ENCODE measurements at places on chromosomes 13 and 19. TPM values are rescaled to one million over a fixed set of nuclear protein-coding genes. Genes with fewer than 3 reads are reported as not detected.

Gene TEX29
- total RNA-seq, result 0.73 TPM

DNA sequence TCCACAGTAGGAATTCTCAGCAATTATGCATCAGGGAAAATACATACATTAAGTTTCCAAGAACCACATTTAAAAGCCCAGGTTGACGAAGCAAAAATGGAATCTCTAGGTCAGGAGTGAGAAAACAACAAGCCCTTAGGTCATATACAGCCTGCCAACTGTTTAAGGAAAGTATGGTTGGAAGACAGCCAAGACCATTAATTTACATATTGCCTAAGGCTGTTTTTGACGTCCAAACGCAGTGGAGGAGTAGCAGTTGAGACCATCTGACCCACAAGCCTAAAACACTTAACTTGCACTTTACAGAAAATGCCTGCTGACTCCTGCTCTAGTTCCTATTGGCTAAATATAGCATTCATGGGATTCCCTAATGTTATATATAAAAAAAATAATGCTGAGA, 299.0 kb downstream of the ITGBL1 start:
- no peak overlapping the region for H3K4me3 ChIP-seq
- H3K27me3 ChIP-seq, result peaks cover 8% of the 10 kb centered on the region
- no peaks in the 10 kb centered on the region for H3K4me1 ChIP-seq
- no peak overlapping the region for H3K27ac ChIP-seq
- DNase-seq, result no peak

DNA sequence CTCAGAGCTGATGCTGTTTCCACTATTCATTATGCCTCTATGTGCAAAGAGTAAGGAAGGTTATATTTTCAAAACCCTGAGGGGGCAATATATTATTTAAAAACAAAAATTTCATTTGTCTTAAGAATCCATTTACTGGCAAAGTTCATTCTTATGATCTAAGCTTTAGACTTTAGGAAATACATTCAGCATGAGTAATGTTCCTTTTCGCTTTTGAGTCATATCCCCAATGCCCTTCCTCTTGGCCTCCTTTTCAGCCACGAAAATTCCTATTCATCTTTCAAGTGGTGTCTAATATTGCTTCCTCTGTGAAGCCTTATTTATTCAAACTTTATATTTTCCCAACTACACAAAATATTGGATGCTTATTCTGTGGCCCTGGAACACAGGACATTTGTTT, 1317.0 kb downstream of the PCDH9 start:
- no peak overlapping the region for H3K27ac ChIP-seq
- H3K4me1 ChIP-seq, result no peaks in the 10 kb centered on the region

Gene ZNF793
- total RNA-seq, result 2.1 TPM

DNA sequence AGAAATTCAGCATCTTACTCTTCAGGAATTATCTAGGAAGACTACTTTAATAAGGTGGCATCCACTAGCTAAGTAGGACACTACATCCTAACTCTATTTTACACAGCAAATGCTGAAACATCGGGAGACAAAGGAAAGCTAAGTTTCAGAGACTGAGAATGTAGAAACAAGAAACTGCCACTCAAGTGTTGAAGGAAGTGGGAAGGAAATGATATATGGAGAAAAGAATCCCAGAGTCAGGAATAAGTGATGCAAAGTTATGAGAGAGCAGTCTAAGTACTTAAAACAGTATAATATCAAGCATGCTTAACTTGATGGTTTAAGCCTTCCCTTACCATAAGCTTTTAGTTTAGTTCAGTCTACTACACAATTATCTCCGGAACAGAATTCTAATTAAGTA, 52.4 kb downstream of the RBM26 start:
- no peak overlapping the region for H3K27ac ChIP-seq
- no peaks in the 10 kb centered on the region for H3K27me3 ChIP-seq
- DNase-seq, result no peak
- H3K4me1 ChIP-seq, result no peaks in the 10 kb centered on the region

DNA sequence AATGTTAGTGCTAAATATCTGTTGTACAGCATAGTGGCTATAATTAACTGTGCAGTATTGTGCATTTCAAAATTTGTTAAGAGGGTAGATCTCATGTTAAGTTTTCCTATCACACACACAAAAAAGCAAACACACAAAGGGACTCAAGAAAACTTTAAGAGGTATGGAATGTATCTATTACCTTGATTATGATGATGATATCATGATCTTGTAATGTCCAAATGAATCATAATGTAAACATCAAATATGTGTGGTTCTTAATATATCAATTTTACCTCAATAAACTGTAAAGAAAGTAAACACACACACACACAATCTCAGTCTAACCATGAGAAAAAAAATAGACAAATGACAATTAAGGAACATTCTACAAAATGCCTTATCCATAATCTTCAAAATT, 934.6 kb downstream of the SLITRK1 start:
- no peak for DNase-seq
- no peaks in the 10 kb centered on the region for H3K36me3 ChIP-seq
- H3K4me1 ChIP-seq, result no peaks in the 10 kb centered on the region
- no peaks in the 10 kb centered on the region for H3K27me3 ChIP-seq
- H3K4me3 ChIP-seq, result no peak overlapping the region

Gene KLK10
- total RNA-seq, result not detected

DNA sequence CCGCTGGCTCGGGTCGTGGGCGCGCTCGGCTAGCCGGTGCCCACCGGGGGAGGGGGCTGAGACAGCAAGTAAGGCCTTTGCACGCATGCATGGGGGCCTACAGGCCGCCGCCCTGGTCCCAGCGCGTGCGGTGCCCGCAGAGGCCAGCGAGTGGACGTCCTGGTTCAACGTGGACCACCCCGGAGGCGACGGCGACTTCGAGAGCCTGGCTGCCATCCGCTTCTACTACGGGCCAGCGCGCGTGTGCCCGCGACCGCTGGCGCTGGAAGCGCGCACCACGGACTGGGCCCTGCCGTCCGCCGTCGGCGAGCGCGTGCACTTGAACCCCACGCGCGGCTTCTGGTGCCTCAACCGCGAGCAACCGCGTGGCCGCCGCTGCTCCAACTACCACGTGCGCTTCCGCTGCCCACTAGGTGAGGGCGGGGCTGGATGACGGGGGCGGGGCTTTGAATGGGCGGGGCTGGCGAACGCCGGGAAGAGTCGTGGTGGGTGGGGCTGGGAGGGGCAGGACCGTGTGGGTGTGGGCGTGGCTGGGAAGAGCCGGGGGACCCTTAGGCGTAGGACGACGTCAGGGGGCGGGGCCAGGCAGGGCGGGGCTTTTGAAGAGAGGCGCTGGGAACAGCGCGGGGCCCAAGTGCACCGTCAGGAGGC, 2.1 kb downstream of the CILP2 start:
- DNase-seq, result peak; percentile 73
- H3K27me3 ChIP-seq, result peaks cover 22% of the 10 kb centered on the region
- H3K4me3 ChIP-seq, result peak overlapping the region; percentile 43
- H3K36me3 ChIP-seq, result no peaks in the 10 kb centered on the region
- H3K27ac ChIP-seq, result no peak overlapping the region
- H3K4me1 ChIP-seq, result peaks cover 27% of the 10 kb centered on the region

GRCh38 chr19:54343868-54344267, 4.9 kb upstream of the LILRA4 start:
- no peak for DNase-seq
- H3K4me3 ChIP-seq, result no peak overlapping the region
- H3K36me3 ChIP-seq, result no peaks in the 10 kb centered on the region
- peaks cover 38% of the 10 kb centered on the region for H3K27me3 ChIP-seq
- peaks cover 3% of the 10 kb centered on the region for H3K4me1 ChIP-seq
- no peak overlapping the region for H3K27ac ChIP-seq

GRCh38 chr19:55619286-55619685, 5.1 kb downstream of the ZNF784 start:
- H3K27ac ChIP-seq, result no peak overlapping the region
- DNase-seq, result no peak
- H3K4me3 ChIP-seq, result no peak overlapping the region

- DNase-seq, result no peak
- H3K4me1 ChIP-seq, result no peaks in the 10 kb centered on the region
- H3K4me3 ChIP-seq, result no peak overlapping the region
- no peak overlapping the region for H3K27ac ChIP-seq
- peaks cover 25% of the 10 kb centered on the region for H3K27me3 ChIP-seq
Observed at GRCh38 chr19:51664131-51664530, 17.5 kb upstream of the SIGLEC14 start.

Gene ISYNA1
- 16.7 TPM for total RNA-seq

GRCh38 chr19:17517898-17518297, 6.4 kb downstream of the PGLS start:
- DNase-seq, result no peak
- H3K4me3 ChIP-seq, result no peak overlapping the region
- no peak overlapping the region for H3K27ac ChIP-seq
- peaks cover 32% of the 10 kb centered on the region for H3K36me3 ChIP-seq
- no peaks in the 10 kb centered on the region for H3K27me3 ChIP-seq
- peaks cover 15% of the 10 kb centered on the region for H3K4me1 ChIP-seq

Gene ZNF610
- 1.4 TPM for total RNA-seq

Gene KLK14
- not detected for total RNA-seq

DNA sequence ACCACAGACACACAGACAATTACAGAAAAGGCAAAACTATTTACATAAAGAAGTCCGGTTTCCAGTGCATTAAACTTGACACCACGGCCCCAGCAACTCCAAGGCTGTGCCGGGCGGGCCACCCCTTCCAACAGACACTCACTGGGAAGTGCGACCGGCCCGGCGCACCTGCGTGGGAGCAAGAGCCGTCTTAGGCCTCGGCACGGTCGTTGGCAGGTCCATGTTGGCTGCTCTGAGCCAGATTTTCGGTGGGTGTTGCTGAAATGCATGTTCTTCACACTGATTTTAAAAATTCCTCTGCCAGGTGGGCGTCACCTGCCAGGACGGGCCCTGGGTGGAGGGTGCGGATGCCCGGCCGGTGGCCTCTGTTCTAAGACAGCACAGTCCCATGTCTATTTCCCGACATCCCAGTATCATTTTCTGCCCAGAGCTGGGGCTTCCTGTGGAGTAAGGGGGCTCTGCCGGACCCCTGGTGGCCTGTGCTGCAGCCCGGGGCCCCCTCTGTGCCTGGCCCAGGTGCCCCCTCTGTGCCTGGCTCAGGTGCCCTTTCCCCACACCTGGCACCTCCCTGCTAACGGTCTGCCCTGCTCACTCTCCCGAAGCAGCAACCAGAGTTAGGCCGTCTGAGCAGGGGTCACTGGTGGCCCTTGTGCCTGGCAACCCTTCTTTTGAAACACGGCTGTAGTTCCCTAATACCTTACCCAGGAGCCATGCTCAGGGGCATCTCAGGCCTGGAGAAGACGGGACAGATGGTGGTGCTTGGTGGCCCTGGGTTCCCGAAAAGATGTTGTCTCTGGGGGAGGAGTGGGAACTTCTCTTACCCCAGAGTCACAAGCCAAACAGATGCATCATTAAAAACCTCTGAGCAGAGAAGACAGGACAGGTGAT, 9.2 kb downstream of the TMEM255B start:
- H3K4me1 ChIP-seq, result peaks cover 12% of the 10 kb centered on the region
- H3K27ac ChIP-seq, result no peak overlapping the region
- DNase-seq, result no peak
- no peaks in the 10 kb centered on the region for H3K36me3 ChIP-seq

DNA sequence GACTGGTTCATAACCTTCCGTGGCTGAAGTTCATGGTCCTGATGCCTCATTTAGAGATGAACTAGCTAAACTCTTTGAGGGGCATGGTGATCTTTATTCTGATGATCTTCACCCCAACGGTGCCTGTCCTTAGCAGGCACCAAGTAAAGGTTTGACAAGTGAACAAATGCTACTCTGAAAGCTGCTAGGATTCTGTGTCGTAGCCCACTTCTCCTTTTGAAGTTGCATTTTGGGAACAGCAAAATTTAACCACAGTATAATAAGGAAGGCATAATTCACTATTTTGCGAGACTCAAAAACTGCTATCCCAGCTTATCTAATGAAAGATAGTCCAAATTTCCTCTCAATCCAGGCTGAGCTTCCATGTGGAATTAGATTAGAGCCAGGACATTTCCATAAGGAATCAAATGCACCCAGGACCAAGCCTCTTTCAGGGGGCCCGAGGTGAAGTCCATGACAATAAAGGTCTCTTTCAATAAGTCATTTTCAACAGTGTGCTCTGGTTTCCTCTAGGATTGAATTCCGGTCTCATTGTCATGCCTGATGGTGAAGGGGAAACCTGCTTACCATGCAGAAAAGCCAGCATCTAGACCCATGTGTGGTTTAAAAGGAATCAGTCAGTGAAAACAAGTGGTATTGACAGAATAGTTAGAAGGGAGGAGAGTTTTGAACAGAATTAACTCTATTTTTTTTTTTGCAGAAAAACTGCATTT, 23.1 kb downstream of the SIAH3 start:
- H3K27ac ChIP-seq, result no peak overlapping the region
- H3K4me3 ChIP-seq, result no peak overlapping the region

Gene RAD23A
- 119 TPM for total RNA-seq

- DNase-seq, result peak; percentile 46
- peaks cover 5% of the 10 kb centered on the region for H3K36me3 ChIP-seq
- H3K27ac ChIP-seq, result peak overlapping the region; percentile 78
Observed at GRCh38 chr13:40668335-40668734, 1.9 kb upstream of the FOXO1 start.

Gene VRK3
- 80.6 TPM for total RNA-seq

Gene CLEC17A
- total RNA-seq, result not detected

Gene N4BP2L2
- 126 TPM for total RNA-seq

- no peak overlapping the region for H3K4me3 ChIP-seq
- H3K27me3 ChIP-seq, result no peaks in the 10 kb centered on the region
- no peak overlapping the region for H3K27ac ChIP-seq
- H3K4me1 ChIP-seq, result no peaks in the 10 kb centered on the region
- H3K36me3 ChIP-seq, result no peaks in the 10 kb centered on the region
Observed at GRCh38 chr13:108733022-108733560, 103.7 kb downstream of the MYO16 start.

GRCh38 chr19:4473763-4474513, 1.8 kb downstream of the HDGFL2 start:
- DNase-seq, result no peak
- H3K4me3 ChIP-seq, result peak overlapping the region; percentile 71
- H3K27me3 ChIP-seq, result no peaks in the 10 kb centered on the region
- H3K36me3 ChIP-seq, result peaks cover 6% of the 10 kb centered on the region
- H3K4me1 ChIP-seq, result peaks cover 27% of the 10 kb centered on the region

Gene ARHGEF18
- 31.9 TPM for total RNA-seq

- H3K27me3 ChIP-seq, result no peaks in the 10 kb centered on the region
- H3K27ac ChIP-seq, result no peak overlapping the region
- no peaks in the 10 kb centered on the region for H3K4me1 ChIP-seq
- H3K36me3 ChIP-seq, result no peaks in the 10 kb centered on the region
- H3K4me3 ChIP-seq, result no peak overlapping the region
- DNase-seq, result no peak
Observed at GRCh38 chr19:32168111-32168510, 177.3 kb upstream of the ZNF507 start.

Gene DCT
- 0.10 TPM for total RNA-seq

- no peaks in the 10 kb centered on the region for H3K4me1 ChIP-seq
- no peak overlapping the region for H3K4me3 ChIP-seq
- no peak overlapping the region for H3K27ac ChIP-seq
- no peaks in the 10 kb centered on the region for H3K27me3 ChIP-seq
- no peaks in the 10 kb centered on the region for H3K36me3 ChIP-seq
Observed at GRCh38 chr13:46961719-46962118, 64.9 kb upstream of the HTR2A start.

Measured in activated CD4-positive, alpha-beta memory T cell treated with anti-CD3 and anti-CD28 coated beads, Interleukin-2, amount 10 ng/mL, durations not matched to agents 7 days and 5 days (primary cell).